Hippocampal formation (tissue), 2 donors: ENCODE measurements at places on chromosomes 7 and 10.
A peak's percentile ranks its signal among the peaks of the same experiment; 100 is the strongest.

- no peak for DNase-seq
These were observed 842 bp downstream of the KBTBD2 start for GRCh38 chr7:32890793-32891042.

- DNase-seq, result no peak
These were observed 86.6 kb upstream of the MDFIC start for GRCh38 chr7:114835303-114835702.

DNA sequence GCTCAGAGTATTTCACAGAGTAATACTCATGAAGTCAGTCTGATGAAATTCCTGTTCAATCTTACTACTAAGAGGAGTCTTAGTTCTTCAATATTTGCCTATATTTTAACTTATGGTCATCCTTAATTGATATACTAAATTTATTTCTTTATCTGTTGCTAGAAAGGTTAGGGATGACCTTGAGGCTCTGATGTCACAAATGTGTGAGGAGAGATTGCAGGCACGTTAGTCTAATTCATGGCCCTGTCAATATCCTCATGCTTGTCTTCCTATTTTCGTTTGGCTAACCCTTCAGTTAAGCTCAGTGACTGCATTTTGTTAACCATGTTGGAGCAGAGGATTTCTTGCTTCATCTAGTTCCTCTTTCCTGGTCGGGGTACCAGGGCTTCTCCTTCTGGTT is 704.7 kb upstream of the COBL start:
- no peak for DNase-seq

GRCh38 chr7:157282141-157282801 is 54.5 kb upstream of the DNAJB6 start:
- no peak for DNase-seq

- no peak for DNase-seq
These were observed 7.5 kb downstream of the EMX2 start for GRCh38 chr10:117550076-117550475.

- no peak for DNase-seq
These were observed 3.5 kb upstream of the LRMDA start for GRCh38 chr10:75427951-75428350.

- no peak for DNase-seq
These were observed 109.6 kb downstream of the TCERG1L start for GRCh38 chr10:131201741-131202515.

DNA sequence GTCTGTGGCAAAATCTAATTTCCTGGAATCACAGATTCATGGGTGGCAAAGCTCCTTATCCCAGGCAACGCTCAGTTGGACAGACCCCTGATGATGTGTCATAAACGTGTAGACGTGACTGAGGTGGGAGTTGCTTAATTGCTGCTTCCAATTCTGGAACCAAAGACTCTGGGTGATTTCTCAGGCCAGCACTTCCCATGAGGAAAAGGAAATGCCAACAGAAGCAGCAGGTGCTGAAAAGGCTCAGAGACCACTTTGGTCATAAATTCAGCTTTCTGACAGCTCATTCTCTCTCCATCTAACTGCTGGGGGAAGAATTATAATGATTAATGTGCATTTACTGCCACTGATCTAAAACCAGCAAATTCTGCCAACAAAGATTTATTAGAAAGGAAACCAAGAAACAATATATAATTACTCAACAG is 88.7 kb downstream of the OSBPL3 start:
- no peak for DNase-seq

GRCh38 chr10:100006243-100006886 is 3.4 kb downstream of the DNMBP start:
- no peak for DNase-seq

DNA sequence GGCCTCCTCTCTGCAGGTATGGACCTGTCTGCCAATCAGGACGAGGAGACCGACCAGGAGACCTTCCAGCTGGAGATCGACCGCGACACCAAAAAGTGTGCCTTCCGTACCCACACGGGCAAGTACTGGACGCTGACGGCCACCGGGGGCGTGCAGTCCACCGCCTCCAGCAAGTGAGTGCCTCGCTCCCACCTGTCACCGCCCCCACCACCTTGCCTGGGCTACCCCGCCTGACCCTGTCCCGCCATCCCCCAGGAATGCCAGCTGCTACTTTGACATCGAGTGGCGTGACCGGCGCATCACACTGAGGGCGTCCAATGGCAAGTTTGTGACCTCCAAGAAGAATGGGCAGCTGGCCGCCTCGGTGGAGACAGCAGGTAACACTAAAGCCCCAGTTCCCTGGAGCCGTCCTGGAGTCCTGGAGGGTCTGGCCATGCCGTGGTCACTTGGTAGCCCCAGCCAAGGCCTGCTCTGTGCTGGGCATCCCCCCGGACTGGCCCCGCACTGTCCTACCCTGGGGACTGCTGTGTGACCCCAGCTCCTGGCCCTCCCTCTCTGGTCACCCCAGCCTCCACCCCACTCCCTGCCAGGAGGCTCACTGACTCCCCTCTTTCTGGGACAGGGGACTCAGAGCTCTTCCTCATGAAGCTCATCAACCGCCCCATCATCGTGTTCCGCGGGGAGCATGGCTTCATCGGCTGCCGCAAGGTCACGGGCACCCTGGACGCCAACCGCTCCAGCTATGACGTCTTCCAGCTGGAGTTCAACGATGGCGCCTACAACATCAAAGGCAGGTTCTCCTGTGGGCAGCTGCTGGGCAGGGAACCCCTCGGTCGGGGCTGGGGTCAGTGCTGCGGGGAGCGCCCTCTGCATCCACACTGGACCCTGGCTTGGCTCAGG is 178.0 kb downstream of the RNF216 start:
- no peak for DNase-seq

DNA sequence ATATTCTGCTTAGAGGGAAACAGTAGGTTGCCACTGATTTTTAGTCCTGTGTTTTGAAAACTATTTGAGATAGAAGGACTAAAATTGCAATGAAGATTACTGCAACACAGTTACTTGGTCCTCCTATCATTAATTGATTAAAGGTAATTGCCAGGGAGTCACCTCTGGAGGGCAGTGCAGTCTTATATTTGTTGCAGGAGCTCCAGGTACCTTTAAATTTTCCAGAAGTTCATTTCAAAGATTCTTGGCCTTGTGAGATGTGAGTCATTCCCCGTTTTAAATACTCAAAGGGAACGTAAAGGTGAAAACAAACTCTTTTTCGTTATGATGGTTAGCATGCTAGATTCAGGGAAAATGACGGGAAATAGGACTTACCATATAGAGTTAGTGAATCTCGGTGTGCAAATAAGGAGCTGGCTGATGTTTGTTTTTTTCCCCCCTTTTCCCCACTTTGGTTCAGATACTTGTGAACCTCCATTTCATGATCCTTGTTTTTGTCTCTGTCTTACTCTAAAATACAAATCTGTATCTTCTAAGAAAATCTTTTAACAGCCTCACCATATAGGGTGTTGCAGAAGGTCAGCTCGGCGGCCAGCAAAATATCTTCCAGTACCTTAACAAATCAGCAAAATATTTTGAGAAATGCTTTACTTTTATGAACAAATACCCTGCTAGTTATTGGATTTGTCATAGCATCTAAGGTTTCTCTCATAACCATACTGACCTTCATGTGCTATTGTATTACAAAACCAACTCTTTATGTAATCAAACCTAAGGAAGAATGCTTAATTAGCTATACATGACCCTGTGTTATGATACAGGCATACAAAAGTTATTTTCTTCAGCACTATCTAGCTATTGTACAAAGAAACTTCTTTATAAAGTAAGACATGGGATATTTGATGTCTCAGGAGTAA is 143.0 kb upstream of the HDAC9 start:
- DNase-seq, result peak; percentile 77

DNA sequence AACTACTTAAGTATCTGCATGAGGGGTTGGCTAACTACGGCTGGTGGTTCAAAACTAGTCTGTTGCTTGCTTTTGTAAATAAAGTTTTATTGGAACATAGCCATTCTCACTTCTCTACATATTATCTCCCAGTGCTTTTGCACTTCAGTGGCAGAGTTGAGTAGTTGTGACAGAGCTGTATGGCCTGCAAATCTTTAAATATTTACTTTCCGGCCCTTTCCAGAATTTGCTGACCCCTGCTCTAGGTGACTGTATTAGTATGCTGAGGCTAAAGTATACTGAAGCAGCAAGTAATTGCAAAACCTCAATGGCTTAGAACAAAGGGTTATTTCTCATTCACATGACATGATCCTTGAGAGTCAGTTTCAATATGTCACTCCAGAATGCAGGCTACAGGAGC is 78.3 kb downstream of the OTUD1 start:
- no peak for DNase-seq

DNA sequence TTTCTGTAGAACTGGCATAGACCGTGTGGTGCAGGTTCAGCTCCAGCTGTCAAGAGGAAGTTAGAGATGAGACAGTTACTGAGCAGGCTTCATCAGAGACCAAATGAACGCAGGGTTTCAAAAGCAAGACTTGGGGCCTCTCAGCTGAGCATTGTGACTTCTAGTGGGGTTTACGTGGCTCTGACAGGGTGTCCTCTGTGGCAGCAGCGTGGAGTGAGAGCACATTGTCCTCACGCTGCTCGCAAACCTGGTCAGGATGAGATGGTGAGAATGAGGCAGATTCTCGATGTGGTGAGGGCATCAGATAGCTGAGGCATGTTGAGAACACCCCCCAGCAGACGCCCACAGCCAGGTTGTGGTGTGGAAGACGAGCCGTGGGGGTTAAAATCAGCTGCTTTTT is 126.0 kb downstream of the DNAJB6 start:
- DNase-seq, result no peak

- DNase-seq, result no peak
These were observed 166.5 kb downstream of the EGFR start for GRCh38 chr7:55185321-55185802.

GRCh38 chr10:89295597-89295996 is 6.2 kb upstream of the IFIT2 start:
- no peak for DNase-seq

- DNase-seq, result peak; percentile 47
These were observed 27.8 kb upstream of the ELMO1 start for GRCh38 chr7:37476428-37476827.

DNA sequence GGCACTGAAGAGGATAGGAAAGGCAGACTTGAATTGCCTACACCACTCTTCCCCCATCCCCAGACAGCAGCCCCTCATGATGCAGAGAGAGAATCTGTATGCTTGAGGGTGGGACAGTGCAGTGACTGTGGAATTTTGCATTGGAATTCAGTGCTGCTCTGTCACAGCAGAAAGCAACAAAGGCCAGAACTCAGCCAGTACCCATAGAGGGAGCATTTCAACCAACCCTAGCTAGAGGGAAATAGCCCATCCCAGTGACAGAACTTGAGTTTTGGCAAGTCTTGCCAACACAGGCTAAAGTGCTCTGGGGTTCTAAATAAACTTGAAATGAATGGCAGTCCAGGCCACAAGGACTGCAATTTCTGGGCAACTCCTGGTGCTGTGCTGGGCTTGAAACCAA is 80.4 kb downstream of the TES start:
- no peak for DNase-seq

DNA sequence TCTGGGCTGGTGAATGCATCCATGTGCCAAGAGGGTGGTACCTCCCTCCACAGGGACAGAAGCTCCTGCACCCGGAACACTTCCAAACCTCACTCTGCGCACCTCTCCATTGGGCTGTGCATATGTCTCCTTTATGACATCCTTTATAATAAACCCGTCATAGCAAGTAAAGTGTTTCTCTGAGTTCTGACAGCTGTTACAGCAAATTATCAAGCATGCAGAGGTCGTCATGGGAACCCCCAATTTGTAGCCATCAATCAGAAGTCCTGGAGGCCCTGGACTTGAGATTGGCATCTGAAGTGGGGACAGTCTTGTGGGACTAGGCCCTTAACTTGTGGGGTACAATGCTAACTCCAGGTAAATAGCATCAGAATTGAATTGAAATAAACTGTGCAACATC is 29.4 kb upstream of the PARD3 start:
- no peak for DNase-seq

GRCh38 chr7:52959336-52959735 is 76.1 kb upstream of the POM121L12 start:
- no peak for DNase-seq

DNA sequence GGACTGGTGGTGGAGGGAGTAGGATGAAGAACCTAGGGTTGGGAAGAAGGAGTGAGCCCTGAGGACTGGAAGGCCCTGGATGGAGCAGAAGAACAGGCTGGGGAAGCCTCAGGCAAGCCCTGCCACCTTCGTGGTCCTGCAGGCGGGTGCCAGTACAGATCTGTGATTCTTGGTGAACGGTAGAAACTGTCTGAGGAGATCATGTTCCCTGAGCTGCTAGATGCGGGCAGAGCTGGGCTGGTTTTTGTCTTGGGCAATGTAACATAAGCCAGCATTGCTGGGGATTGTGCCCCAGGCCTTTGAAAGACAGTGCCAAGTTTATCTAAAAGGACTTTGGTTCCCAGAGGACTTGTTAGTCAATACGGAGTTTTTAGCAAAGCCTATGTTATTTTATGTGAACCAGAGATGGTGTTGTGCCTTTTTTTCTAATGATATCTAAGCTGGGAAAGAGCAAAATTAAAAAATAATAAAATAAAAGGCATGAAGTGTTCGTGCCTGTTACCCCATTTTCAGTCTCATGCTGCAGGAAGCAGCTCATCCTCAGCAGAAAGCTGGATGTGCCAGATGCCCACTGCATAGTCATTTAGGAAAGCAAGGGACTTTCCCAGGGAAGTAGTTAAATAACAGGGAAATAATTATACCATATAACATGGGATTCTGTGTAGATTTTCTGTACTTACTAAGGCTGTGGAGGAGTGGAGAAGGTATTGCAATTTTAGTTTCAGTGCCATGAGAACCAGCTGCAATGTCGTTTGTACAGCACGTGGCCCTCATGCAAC is 24.4 kb upstream of the FIGNL1 start:
- DNase-seq, result no peak

DNA sequence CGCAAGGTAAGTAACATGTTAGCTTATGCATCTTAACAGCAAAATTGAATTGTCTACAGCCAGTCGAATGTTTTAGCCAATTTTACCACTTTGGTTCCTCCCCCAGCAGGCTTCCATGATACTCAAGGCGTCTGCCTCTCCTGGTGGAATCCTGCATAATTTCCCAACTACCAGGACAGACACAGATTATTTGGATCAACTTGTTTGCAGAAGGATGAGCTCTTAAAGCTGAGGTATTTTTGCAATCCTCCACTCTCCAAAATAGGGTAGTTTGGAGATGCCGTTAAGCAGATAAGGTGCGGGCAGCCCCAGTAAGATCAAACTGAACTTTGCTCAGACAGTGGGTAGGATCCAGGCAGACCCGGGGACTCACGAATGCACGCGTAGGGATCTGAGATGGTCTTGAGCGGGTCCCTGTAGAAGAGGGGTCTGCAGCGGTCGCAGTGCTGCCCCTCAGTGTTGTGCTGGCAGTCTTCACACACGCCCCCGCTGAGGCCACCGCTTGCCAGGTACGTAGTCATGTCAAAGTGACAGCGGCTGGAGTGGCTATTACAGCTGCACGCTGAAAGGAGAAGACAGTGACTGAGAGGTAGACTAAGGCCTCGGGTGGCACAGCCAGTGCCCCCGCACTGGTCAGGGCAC is 27.4 kb downstream of the LAMB4 start:
- DNase-seq, result no peak

DNA sequence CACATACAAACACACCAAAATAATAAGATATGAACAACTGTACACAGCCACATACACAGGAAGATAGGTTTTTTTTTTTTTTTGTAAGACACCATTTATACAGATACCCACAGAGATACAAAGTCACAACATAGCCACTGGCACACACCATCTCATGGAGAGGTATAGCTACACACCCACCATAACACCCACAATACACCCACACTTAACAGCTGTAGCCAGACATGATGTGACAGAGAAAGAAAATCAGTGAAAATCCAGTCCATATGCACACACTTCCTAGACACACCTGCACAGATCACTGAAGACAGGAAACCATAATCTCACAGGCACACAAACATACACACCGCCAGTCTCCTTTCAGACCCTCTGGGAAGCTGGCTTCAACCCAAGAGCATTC is 62.4 kb upstream of the PAX2 start:
- no peak for DNase-seq

- DNase-seq, result no peak
These were observed 93.0 kb downstream of the ABLIM1 start for GRCh38 chr10:114565066-114565465.
